ENCODE measurements at places on chromosomes 7 and 10. TPM values are rescaled to one million over a fixed set of nuclear protein-coding genes. Genes with fewer than 3 reads are reported as not detected.

Gene HKDC1
- 1.6 TPM for polyA plus RNA-seq

Gene GJC3
- polyA plus RNA-seq, result not detected

Gene GHITM
- 378 TPM for polyA plus RNA-seq

Gene MYPN
- 0.73 TPM for polyA plus RNA-seq

Gene RPEL1
- polyA plus RNA-seq, result not detected

Gene ZNF488
- not detected for polyA plus RNA-seq

Gene TEX47
- not detected for polyA plus RNA-seq

Gene GARIN1A
- polyA plus RNA-seq, result 0.17 TPM

Gene ASAH2
- 4.4 TPM for polyA plus RNA-seq

Gene NPFFR1
- 0.13 TPM for polyA plus RNA-seq

Gene CDC14C
- not detected for polyA plus RNA-seq

Gene SLC35B4
- 40.6 TPM for polyA plus RNA-seq

Gene ITIH2
- polyA plus RNA-seq, result 0.11 TPM

Gene ACSL5
- not detected for polyA plus RNA-seq

Gene CLRN3
- polyA plus RNA-seq, result not detected

Gene SH2D4B
- polyA plus RNA-seq, result not detected

Gene NEUROG3
- not detected for polyA plus RNA-seq

Gene ASZ1
- polyA plus RNA-seq, result not detected

Gene STEAP4
- polyA plus RNA-seq, result not detected

Gene AQP1
- 0.10 TPM for polyA plus RNA-seq

Gene GRK5
- 1.0 TPM for polyA plus RNA-seq

Gene PDE6C
- 0.09 TPM for polyA plus RNA-seq

Gene MRLN
- 5.6 TPM for polyA plus RNA-seq

Gene H2BK1
- not detected for polyA plus RNA-seq

Gene ACTL6B
- 15.7 TPM for polyA plus RNA-seq

Gene ADAM8
- polyA plus RNA-seq, result not detected

Gene SP8
- polyA plus RNA-seq, result not detected

Gene GJD4
- not detected for polyA plus RNA-seq

Gene OPN1SW
- polyA plus RNA-seq, result 0.97 TPM

Gene NODAL
- 0.99 TPM for polyA plus RNA-seq

Gene SPDYE16
- polyA plus RNA-seq, result 0.51 TPM
